SJSA1 (cell line): ENCODE measurements at places on chromosomes 6 and 20.

GRCh38 chr6:28646650-28647049 is 121.0 kb downstream of the GPX5 start:
- no peaks in the 10 kb centered on the region for H3K36me3 ChIP-seq
- no peak overlapping the region for H3K27ac ChIP-seq
- H3K4me1 ChIP-seq: peaks cover 6% of the 10 kb centered on the region; the same call in 1 of the 2 replicates
- no peak overlapping the region for H3K4me3 ChIP-seq

GRCh38 chr20:35226126-35226883 is at the start of gene MMP24:
Gene MMP24, plus strand, starts transcription at chr20:35226690. Its CDS starts 49 bp downstream, at chr20:35226739.
- H3K27me3 ChIP-seq: peaks cover 29% of the 10 kb centered on the region
- DNase-seq: no peak
- H3K4me1 ChIP-seq: peaks cover 5% of the 10 kb centered on the region
- H3K27ac ChIP-seq: no peak within 1 kb of the TSS
- H3K4me3 ChIP-seq: peak within 1 kb of the TSS; percentile 6; the same call in 1 of the 2 replicates

GRCh38 chr6:125511809-125512396 is 210.1 kb upstream of the HDDC2 start:
- no peak for DNase-seq
- H3K4me3 ChIP-seq: no peak overlapping the region
- H3K27ac ChIP-seq: no peak overlapping the region
- H3K36me3 ChIP-seq: no peaks in the 10 kb centered on the region

- DNase-seq: no peak
- no peak overlapping the region for H3K27ac ChIP-seq
- no peak overlapping the region for H3K4me3 ChIP-seq
- H3K4me1 ChIP-seq: no peaks in the 10 kb centered on the region
- H3K36me3 ChIP-seq: no peaks in the 10 kb centered on the region
Measured at GRCh38 chr6:6503191-6503590, 85.3 kb upstream of the LY86 start.
